HepG2 (cell line): ENCODE measurements at places on chromosomes 3 and 15.

DNA sequence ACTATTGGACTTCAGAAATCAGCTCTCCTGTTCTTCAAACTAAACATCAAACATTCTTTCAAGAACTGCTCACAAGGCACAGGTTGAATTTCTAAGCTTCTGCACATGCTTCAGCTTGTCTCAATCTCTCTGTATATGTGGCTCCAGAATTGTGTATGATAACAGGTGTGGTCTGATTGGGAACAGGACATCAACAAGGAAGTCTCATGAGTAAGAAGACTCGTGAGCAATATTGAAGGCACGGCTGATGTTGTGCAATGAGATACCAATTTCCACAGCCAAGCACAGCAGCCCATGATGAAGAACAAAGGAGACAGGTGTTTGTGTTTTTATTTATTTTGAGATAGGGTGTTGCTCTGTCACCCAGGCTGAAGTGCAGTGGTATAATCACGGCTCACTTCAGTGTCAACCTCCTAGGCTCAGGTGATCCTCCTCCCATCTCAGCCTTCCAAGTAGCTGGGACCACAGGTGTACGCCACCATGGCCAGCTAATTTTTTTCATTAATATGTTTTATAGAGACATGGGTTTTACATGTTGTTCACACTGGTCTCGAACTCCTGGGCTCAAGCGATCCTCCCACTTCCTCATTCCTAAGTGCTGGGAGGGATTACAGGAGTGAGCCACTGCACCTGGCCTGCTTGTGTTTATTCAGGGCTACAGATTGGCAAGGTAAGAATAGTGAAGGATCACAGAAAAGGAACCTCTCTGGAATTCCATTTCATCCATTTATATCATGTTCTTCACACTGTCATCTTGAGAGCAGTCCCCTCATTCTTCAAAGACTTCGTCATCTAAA, 32.2 kb upstream of the ABHD17C start:
- H3K4me1 ChIP-seq: no peaks in the 10 kb centered on the region
- no peak overlapping the region for H3K27ac ChIP-seq
- H3K36me3 ChIP-seq: no peaks in the 10 kb centered on the region
- H3K4me3 ChIP-seq: no peak overlapping the region

GRCh38 chr3:6657591-6657990, 203.3 kb upstream of the GRM7 start:
- H3K4me3 ChIP-seq: no peak overlapping the region
- DNase-seq: no peak
- no peak overlapping the region for H3K27ac ChIP-seq
- no peaks in the 10 kb centered on the region for H3K27me3 ChIP-seq
- no peaks in the 10 kb centered on the region for H3K36me3 ChIP-seq
- no peaks in the 10 kb centered on the region for H3K4me1 ChIP-seq

DNA sequence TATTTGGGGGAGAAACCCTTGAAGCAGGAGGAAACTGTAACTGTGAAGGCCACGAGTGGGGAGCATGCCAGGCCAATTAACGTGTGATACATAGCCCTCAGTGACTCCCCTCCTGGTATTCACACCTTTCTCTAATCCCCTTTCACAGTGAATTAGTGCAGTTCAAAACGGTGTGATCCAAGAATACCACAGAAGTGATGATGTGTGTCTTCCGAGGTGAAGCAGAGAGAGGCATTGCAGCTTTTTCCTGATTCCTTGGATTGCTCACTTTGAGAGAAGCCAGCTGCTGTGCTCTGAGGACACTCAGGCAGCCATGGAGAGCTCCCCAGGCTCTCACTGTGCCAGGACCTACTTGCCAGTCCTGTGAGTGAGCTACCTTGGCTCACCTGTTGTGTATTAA, 17.3 kb downstream of the NIPA2 start:
- H3K27me3 ChIP-seq: no peaks in the 10 kb centered on the region
- no peak overlapping the region for H3K27ac ChIP-seq
- no peak overlapping the region for H3K4me3 ChIP-seq
- DNase-seq: no peak

GRCh38 chr3:102096066-102096465, 246.8 kb downstream of the NFKBIZ start:
- H3K27me3 ChIP-seq: no peaks in the 10 kb centered on the region
- H3K36me3 ChIP-seq: no peaks in the 10 kb centered on the region
- H3K4me3 ChIP-seq: no peak overlapping the region
- no peak overlapping the region for H3K27ac ChIP-seq
- no peaks in the 10 kb centered on the region for H3K4me1 ChIP-seq

GRCh38 chr3:192417017-192417416, 310.3 kb downstream of the FGF12 start:
- DNase-seq: no peak
- no peaks in the 10 kb centered on the region for H3K36me3 ChIP-seq
- no peak overlapping the region for H3K27ac ChIP-seq
- no peaks in the 10 kb centered on the region for H3K4me1 ChIP-seq
- no peaks in the 10 kb centered on the region for H3K27me3 ChIP-seq

GRCh38 chr15:33517944-33518343, 207.2 kb downstream of the RYR3 start:
- no peaks in the 10 kb centered on the region for H3K4me1 ChIP-seq
- DNase-seq: no peak
- no peaks in the 10 kb centered on the region for H3K36me3 ChIP-seq
- no peak overlapping the region for H3K27ac ChIP-seq

DNA sequence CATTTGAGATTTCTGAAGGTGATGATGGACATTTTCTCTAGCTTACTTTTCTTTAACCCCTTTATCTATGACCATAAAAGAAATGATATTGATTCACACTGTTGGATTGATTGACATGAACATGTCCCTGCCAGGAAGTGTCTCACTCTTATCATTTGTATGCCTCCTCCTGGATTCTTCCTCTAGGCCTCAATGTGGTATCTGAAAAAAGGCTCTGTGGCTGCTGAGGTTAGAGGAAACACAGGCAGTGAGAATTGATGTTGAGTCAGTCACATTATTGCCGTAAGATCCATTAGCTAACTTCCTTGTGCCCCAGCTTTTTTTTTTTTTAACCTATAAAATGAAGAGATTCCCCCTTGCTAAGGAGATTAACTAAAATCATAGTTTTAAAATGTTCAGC, 8.0 kb upstream of the THRB start:
- no peak overlapping the region for H3K27ac ChIP-seq
- no peaks in the 10 kb centered on the region for H3K27me3 ChIP-seq
- H3K4me1 ChIP-seq: no peaks in the 10 kb centered on the region
- H3K4me3 ChIP-seq: no peak overlapping the region

DNA sequence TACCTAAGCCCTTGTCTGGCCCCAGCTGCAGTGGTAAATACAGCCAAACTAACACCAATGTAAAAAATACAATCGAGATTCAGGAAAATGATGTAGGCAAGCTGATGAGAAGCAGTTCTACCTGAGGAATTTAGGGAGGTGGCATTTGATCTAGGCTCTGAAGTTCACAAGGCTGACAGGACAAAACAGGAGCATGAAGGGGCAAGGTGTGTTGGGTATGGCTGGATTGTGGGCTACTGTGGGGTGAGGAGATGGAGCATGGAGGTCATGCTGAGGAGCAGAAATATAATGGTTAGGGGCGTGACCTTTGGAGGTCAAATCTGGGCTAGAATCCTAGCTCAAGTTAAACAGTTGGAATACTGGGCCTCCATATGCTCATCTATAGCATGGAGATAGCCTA, 6.5 kb downstream of the NDUFB4 start:
- no peak for DNase-seq
- peaks cover 22% of the 10 kb centered on the region for H3K4me1 ChIP-seq
- H3K4me3 ChIP-seq: no peak overlapping the region
- no peak overlapping the region for H3K27ac ChIP-seq
- H3K27me3 ChIP-seq: no peaks in the 10 kb centered on the region
- H3K36me3 ChIP-seq: no peaks in the 10 kb centered on the region

DNA sequence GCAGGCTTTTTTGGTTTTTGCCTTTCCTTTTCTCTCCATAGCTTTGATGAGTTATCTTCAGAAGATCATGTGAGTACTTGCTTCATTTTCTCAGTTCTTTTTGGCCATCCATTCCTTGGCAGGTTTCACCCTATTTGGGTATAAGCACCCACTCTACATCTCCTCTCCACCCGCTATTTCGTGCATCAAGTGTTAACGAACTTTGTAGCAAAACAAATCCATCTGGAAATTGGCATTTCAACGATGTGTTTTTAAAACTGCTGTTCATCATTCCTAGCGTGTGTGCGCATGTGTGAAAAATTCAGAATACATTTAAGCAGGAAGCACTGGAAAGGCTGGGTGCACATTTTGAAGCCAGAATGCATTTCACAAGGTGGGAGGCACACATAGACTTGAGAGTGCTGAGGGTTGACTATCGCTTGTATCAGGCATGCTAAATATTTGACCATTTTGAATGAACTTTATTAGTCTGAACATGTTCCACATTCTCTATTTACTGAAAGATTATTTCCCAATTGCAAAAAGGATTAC, 89.7 kb upstream of the FHIT start:
- no peak for DNase-seq
- H3K27ac ChIP-seq: no peak overlapping the region
- H3K36me3 ChIP-seq: no peaks in the 10 kb centered on the region
- H3K4me3 ChIP-seq: no peak overlapping the region
- no peaks in the 10 kb centered on the region for H3K27me3 ChIP-seq

DNA sequence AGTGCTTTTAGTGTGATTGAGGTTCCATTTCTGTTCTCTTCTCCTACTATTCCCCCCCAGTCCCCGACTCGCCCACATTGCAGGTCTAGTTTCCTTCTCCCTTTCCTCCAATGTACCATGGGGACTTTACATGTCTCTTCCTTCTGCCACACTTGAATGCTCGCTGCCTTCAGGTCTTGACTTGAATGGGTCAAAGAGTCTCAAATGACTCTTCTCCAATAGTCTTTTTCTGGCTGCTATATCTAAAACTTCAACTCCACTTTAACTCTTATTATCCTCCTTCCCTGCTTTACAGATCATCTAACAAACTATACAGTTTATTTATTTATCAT, 213.9 kb upstream of the SLC2A2 start:
- no peaks in the 10 kb centered on the region for H3K36me3 ChIP-seq
- no peak for DNase-seq
- H3K27ac ChIP-seq: no peak overlapping the region
- H3K4me3 ChIP-seq: no peak overlapping the region
- no peaks in the 10 kb centered on the region; the same call in 1 of the 2 replicates for H3K27me3 ChIP-seq

GRCh38 chr15:55588070-55588814, at the start of gene PYGO1:
Gene PYGO1 (minus strand): TSS chr15:55588345. CDS start chr15:55587883, 462 bp downstream.
- H3K36me3 ChIP-seq: no peaks in the 10 kb centered on the region
- H3K27me3 ChIP-seq: peaks cover 6% of the 10 kb centered on the region
- peak; percentile 5 for DNase-seq
- H3K4me1 ChIP-seq: peaks cover 13% of the 10 kb centered on the region

DNA sequence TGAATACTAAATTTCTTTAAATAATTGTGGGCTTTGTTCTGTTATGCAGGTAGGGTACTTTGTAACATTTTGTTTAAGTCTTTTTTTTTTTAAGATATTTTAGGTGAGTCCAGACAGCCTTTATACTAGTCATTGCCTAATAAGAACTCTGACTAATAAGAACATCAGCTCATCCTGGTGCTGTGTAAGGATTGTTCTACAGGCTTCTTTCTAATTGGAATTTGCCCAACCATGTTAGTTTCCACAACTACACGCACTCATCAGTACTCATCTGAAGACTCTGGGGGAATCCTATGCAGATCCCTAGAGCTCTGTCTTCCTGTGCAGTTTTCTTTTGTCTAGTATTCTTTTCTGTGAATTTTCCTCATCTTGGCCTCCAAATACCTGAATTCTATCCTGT, 741.8 kb downstream of the IGSF11 start:
- no peak for DNase-seq
- no peaks in the 10 kb centered on the region for H3K36me3 ChIP-seq
- no peaks in the 10 kb centered on the region for H3K27me3 ChIP-seq
- H3K4me1 ChIP-seq: no peaks in the 10 kb centered on the region
- no peak overlapping the region for H3K27ac ChIP-seq

DNA sequence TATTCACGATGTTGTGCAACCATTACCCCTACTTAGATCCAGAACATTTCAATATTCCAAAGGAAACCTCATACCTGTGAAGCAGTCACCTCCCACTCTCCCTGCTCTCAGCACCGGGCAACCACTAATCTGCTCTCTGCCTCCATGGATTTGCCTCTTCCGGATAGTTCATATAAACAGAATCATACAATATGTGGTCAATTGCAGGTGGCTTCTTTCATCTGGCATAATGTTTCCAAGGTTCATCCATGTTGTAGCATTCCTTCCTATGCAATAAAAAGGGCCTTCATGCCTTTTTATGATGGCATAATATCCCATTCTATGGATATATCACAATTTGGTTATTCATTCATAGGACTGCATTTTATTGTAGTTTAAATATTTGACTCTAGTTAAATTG, 23.9 kb downstream of the CA12 start:
- no peak overlapping the region for H3K27ac ChIP-seq
- DNase-seq: no peak
- H3K27me3 ChIP-seq: 0 out of 2 replicates have a peak, but pooled peaks cover 1% of the 10 kb centered on the region
- H3K36me3 ChIP-seq: no peaks in the 10 kb centered on the region
- peaks cover 17% of the 10 kb centered on the region for H3K4me1 ChIP-seq

DNA sequence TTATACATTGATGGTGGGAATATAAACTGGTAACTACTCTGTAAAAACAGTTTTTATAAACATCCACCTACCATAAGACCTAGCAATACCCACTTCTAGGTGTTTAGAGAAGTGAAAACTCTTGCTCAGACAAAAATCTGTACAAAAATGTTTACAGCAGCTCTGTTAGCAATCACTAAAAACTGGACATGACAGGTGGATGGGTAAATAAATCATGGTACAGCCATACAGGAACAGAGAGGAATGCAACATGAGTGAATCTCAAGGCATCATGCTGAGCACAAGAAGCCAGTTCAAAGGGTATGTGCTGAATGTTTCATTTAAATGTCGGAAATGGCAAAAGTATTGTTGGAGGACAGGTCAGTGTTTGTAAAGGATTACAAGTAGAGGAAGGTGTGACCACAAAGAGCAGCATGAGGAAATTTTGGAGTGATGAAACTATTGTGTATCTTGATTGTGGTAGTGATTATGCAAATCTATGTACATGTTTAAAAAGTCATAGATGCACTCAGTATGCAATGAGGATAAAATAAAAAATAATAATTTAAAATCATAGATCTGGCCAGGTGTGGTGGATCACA, 2.8 kb upstream of the RNU5A-1 start:
- H3K36me3 ChIP-seq: no peaks in the 10 kb centered on the region
- H3K27me3 ChIP-seq: no peaks in the 10 kb centered on the region
- H3K27ac ChIP-seq: no peak overlapping the region
- H3K4me3 ChIP-seq: no peak overlapping the region
- DNase-seq: peak; percentile 45

- H3K36me3 ChIP-seq: peaks cover 8% of the 10 kb centered on the region
- no peak overlapping the region for H3K4me3 ChIP-seq
- no peaks in the 10 kb centered on the region for H3K27me3 ChIP-seq
- H3K27ac ChIP-seq: no peak overlapping the region
Observed at GRCh38 chr3:51673802-51674654, 3.0 kb downstream of the TEX264 start.

GRCh38 chr3:55333923-55334322, 153.2 kb downstream of the WNT5A start:
- DNase-seq: no peak
- no peaks in the 10 kb centered on the region for H3K36me3 ChIP-seq
- H3K27me3 ChIP-seq: no peaks in the 10 kb centered on the region
- no peaks in the 10 kb centered on the region for H3K4me1 ChIP-seq

- peaks cover 12% of the 10 kb centered on the region; the same call in 1 of the 3 replicates for H3K27me3 ChIP-seq
- no peak overlapping the region for H3K27ac ChIP-seq
- no peaks in the 10 kb centered on the region for H3K4me1 ChIP-seq
- H3K36me3 ChIP-seq: no peaks in the 10 kb centered on the region
Observed at GRCh38 chr3:186849374-186849975, 7.0 kb downstream of the ADIPOQ start.

- no peak for DNase-seq
- no peaks in the 10 kb centered on the region for H3K36me3 ChIP-seq
- no peak overlapping the region for H3K4me3 ChIP-seq
Observed at GRCh38 chr3:177705976-177706823, 508.9 kb upstream of the TBL1XR1 start.

GRCh38 chr3:167318306-167318705, 61.8 kb downstream of the ZBBX start:
- H3K27ac ChIP-seq: no peak overlapping the region
- H3K4me3 ChIP-seq: no peak overlapping the region
- DNase-seq: no peak
- no peaks in the 10 kb centered on the region for H3K27me3 ChIP-seq
- no peaks in the 10 kb centered on the region for H3K36me3 ChIP-seq
